ENCODE measurements at places on chromosomes 12 and 14.
A peak's percentile ranks its signal among the peaks of the same experiment; 100 is the strongest.

DNA sequence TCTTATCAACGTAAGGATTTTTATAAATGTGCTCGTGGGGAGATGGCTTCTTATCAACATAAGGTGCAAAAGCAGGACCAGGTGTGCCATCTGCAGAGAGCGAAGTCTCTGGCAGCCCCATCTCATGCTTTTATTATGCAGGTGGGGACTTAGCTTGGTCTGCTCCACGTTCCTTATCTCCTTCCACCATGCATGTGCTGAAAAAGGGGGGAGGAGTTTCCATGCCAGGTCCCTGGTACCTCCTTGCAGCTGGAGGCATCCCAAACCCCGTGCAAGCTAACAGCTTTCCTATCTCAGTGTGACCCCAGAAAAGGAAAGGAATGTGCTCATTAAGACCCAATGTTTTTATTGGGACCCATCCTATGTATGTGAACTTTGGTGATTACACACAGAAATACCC lies 608.5 kb downstream of the TMEM121 start:
- no peak for DNase-seq

GRCh38 chr14:53152887-53153701 lies at the start of gene DDHD1:
DDHD1 (minus strand) TSS chr14:53153323; CDS start chr14:53153098, 225 bp downstream.
- DNase-seq = peak; percentile 65

GRCh38 chr12:92297932-92298696 lies 152.5 kb upstream of the BTG1 start:
- peak; percentile 96 for DNase-seq

GRCh38 chr12:50542448-50542847 lies 37.7 kb downstream of the DIP2B start:
- peak; percentile 39 for DNase-seq

GRCh38 chr12:38930990-38931389 lies 25.6 kb upstream of the CPNE8 start:
- no peak for DNase-seq

- no peak for DNase-seq
Observed at GRCh38 chr12:26939192-26939832, 1.0 kb downstream of the FGFR1OP2 start.

- DNase-seq = no peak
Observed at GRCh38 chr12:19450362-19450761, 11.1 kb downstream of the AEBP2 start.

- peak; percentile 93 for DNase-seq
Observed at GRCh38 chr12:88552610-88553079, 27.6 kb downstream of the KITLG start.

GRCh38 chr14:51644217-51644933 lies 7.3 kb upstream of the FRMD6 start:
- DNase-seq = peak; percentile 48

GRCh38 chr14:64968651-64969050 lies 3.5 kb downstream of the RAB15 start:
- DNase-seq = no peak

- no peak for DNase-seq
Observed at GRCh38 chr12:124504273-124505000, 63.0 kb downstream of the NCOR2 start.

DNA sequence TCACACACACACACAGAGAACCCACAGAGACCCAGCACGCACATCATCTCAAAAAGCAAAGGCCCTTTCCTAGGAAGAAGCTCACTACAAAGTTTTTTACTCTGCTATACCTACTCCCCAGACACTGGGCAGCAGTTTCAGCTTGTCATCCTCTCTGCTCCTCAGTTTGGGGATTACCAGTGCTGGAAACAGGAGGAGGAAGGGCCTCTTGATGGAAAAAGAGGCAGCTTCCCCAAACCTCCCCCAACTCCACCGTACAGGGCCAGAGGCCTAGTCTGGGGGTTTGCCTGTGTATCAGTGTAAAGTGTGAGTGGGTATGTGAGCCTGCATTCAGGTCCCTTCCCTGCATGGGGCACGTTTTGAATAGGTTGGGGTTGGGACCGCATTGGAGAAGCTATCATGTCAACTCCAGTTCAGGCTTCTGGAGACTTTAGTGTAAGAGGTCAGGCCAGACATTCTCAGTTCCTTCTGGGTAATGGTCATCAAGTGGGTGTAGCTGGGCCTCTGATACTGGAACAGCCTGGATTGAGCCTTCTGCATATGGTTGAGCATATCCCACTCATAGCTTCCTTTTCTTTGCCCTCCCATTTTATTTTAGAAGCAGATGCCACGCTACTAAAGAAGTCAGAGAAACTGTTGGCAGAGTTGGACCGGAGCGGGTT lies 1.2 kb downstream of the REM2 start:
- no peak for DNase-seq

GRCh38 chr12:2550561-2551411 lies 244.0 kb upstream of the FKBP4 start:
- no peak for DNase-seq

GRCh38 chr12:64976131-64976530 lies 145.0 kb downstream of the WIF1 start:
- DNase-seq = no peak

DNA sequence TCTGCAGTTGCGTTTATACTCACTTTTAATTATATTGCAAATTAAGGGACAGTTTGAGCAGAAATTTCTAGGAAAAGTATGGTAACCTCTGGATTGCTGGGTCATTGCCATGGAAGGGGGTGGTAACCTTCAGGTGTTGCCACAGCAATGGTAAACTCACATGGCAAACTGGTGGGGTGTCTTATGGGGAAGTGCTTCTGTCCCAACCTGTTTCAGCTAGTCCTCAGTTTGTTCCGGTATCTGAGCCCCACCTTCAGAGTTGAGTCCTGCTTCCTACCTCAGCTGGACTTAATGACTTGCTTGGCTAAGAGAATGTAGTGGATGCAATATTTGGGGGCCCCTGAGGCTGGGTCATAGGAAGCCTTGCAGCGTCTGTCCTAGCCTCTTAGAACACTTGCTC lies 7.3 kb upstream of the CLMN start:
- DNase-seq = no peak

DNA sequence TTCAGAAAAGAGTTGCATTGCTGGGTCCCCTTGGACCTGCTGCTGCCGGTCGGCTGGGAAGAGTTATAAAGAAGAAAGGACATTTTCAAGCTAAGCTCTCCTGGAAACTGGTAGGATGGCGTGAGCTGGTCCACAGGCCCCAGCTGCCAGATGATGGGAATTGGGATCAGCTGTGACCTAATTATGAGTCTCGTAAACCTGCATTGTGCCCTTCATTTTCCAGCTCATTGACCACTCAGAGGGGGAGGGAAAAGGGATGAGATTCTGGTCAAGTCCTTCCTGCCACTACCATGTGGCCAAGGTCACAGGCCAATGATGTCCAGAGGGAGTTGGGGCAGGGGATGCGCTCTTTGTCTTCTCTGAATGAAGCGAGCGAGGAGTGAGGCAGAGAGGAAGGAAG lies 320.9 kb downstream of the NRXN3 start:
- DNase-seq = no peak

DNA sequence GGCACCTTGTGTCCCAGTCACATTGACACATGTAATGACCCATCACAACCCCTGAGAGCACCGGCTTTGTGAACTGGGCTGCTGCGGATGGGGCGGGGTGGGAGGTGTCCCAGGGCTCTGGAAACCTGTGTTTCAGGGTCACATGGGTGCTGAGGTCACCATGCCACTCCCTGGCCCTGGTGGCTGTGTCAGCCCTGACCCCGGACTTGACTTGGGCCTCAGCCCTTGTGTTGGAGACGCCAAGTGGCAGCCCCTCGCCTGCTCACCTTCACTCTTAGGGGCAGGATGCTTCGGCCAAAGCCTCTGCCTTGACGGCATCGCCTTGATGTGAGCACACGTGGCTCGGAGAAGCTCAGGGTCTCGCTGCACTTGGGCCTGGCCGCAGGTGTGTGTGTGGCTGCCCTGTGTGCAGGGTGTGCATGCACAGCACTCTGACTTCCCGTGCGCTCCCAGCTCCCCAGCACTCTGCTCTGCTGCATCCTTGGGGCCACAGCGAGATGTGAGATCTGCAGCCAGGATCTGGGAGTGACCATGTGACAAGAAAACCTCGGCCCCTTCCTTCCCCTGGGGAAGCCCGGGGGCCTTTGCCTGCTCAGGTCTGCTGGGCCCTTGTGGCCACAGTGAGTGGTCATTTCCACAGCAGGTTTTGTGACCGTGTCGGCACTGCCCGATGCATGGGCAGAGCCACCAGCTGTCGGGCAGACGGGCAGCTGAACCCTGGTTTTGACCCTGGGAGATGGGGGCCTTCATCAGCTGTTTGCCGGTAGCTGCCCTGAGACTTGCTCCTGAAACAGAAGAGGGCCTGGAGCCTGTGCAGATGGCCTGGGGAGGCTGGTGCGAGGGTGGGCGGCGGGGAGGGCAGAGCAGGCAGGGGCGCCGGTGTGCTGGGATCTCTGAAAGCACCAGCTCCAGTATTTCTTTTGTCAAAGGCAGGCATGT lies 167.4 kb downstream of the KIF26A start:
- no peak for DNase-seq
